Osteocyte (in vitro differentiated cells): ENCODE measurements at places on chromosomes 4 and X. TPM values are rescaled to one million over a fixed set of nuclear protein-coding genes. Genes with fewer than 3 reads are reported as not detected.

The PARM1 gene
- not detected in 2 replicates for total RNA-seq

DNA sequence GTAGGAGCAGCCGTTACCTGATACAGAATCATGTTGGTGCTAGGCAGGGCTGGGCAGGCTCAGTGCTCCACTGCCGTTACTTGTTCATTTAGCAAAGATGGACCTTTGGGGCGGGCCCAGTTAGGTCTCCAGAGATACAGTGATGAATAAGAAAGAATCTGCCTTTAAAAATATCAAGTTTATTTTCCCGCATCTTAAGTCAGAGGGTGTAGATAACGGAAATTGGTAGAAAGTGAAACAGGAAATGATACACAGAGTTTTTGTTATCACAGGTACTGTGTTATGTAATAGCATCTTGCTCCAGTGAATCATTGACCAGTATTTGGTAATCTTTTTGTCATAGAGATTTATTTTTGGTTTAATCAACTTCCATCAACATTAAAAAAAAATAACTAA is 5.5 kb downstream of the TMEM131L start:
- H3K27ac ChIP-seq = no peak overlapping the region
- H3K36me3 ChIP-seq = peaks cover 18% of the 10 kb centered on the region
- peaks cover 29% of the 10 kb centered on the region for H3K4me1 ChIP-seq
- DNase-seq = no peak
- H3K27me3 ChIP-seq = no peaks in the 10 kb centered on the region
- no peak overlapping the region for H3K4me3 ChIP-seq

- H3K27me3 ChIP-seq = no peaks in the 10 kb centered on the region
- DNase-seq = peak; percentile 87
- H3K36me3 ChIP-seq = no peaks in the 10 kb centered on the region
- H3K4me1 ChIP-seq = peaks cover 8% of the 10 kb centered on the region
- H3K27ac ChIP-seq = peak overlapping the region; percentile 94
These were observed 43.7 kb upstream of the TMSB15B start for GRCh38 chrX:103918571-103919269.

GRCh38 chr4:109914322-109914721 is 1.6 kb downstream of the EGF start:
- no peak overlapping the region for H3K27ac ChIP-seq
- H3K36me3 ChIP-seq = no peaks in the 10 kb centered on the region
- H3K4me3 ChIP-seq = no peak overlapping the region
- H3K4me1 ChIP-seq = peaks cover 7% of the 10 kb centered on the region
- H3K27me3 ChIP-seq = peaks cover 4% of the 10 kb centered on the region

DNA sequence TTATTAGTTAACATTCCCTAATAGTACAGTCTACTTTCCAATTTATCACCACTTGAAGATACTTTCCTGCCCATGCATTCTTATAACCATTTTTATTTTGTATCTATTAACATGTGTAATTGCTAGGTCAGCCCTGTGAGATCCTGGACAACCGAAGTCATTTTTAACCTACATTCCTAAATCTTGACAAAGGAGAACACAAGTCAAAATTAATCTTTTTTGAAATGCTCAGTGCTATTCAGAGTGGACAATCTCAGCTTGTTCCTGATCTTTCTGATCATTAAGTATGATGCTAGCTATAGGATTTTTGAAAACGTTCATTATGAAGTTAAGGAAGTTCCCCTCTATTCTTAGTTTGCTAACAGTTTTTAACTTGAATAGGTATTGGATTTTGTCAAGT is 37.5 kb downstream of the ANXA10 start:
- DNase-seq = no peak
- H3K4me1 ChIP-seq = peaks cover 5% of the 10 kb centered on the region
- no peak overlapping the region for H3K27ac ChIP-seq
- no peak overlapping the region for H3K4me3 ChIP-seq
- H3K36me3 ChIP-seq = no peaks in the 10 kb centered on the region
